ENCODE measurements at places on chromosomes 1 and 21.

- DNase-seq: peak; percentile 65
Observed at GRCh38 chr1:207495801-207496792, at the start of gene CR1. Gene CR1, plus strand, starts transcription at chr1:207496157. Its CDS starts 111 bp downstream, at chr1:207496268.

GRCh38 chr1:11952455-11953109, 18.1 kb downstream of the PLOD1 start:
- DNase-seq: no peak

DNA sequence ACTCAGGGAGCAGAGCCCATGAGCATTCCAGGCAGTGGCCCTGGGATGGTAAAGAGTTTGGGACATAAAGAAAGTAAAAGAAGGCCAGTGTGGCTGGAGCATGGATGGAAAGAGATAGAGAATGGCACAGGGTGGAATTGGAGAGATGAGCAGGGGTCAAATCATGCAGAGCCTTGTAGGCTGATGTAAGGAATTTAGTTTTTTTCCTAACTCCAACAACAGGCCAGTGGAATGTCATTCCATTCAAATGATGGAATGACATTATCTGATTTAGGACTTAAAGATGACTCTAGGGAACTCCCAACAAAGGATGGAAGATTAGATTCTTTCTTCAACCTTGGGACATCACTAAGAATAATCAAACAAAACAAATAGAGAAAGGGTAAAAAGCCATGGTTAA, 12.8 kb upstream of the S100A2 start:
- DNase-seq: no peak

- no peak for DNase-seq
Observed at GRCh38 chr1:231729544-231729943, 103.0 kb downstream of the DISC1 start.

GRCh38 chr1:209877087-209877764, 49.5 kb downstream of the UTP25 start:
- no peak for DNase-seq

- DNase-seq: no peak
Observed at GRCh38 chr1:186785503-186785902, 43.2 kb upstream of the PLA2G4A start.

GRCh38 chr1:26094076-26094669, 17.5 kb upstream of the PDIK1L start:
- peak; percentile 29 for DNase-seq

DNA sequence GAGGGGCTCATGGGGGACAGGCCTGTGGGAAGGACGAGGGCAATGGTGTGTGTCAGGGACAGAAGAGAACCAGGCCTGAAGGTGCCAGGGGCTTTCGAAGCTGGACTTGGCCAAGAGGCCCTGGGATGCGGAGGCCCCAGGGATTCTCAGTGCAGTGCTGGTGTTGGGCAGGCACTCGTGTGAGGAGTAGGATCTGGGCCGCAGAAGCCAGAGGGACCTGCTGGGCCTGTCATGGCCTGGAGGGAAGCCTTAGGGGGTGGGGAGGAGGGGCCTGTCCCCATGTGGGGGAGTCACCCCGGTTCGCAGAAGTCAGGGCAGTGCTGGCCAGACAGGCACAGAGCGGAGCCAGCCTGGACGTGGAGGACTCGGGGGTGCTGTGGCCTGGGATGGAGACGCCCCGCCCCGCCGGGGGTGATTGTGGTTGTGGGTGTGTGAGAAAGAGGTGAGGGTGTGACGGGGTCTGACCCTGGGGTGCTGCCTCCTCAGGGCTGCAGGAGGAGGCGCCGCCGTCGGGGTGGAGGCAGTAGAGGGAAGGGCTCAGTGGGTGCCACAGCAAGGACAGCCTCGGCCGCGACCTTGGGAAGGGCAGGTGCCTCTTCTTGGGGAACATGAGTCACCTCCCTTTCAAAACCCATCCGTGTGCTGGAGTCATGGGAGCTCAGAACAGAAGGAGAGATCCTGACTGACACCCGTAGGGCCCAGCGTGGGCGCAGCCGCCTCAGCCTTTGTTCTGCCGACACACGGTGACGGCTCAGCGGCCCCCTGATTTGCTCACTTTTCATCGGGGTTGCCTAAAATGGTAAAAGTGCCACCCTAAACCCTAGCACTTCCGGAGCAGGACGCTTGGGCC, 33.9 kb downstream of the FAAP20 start:
- DNase-seq: no peak

GRCh38 chr21:45496968-45497845, 45.0 kb downstream of the SLC19A1 start:
- no peak for DNase-seq

- no peak for DNase-seq
Observed at GRCh38 chr1:94883691-94884090, 43.2 kb downstream of the CNN3 start.

DNA sequence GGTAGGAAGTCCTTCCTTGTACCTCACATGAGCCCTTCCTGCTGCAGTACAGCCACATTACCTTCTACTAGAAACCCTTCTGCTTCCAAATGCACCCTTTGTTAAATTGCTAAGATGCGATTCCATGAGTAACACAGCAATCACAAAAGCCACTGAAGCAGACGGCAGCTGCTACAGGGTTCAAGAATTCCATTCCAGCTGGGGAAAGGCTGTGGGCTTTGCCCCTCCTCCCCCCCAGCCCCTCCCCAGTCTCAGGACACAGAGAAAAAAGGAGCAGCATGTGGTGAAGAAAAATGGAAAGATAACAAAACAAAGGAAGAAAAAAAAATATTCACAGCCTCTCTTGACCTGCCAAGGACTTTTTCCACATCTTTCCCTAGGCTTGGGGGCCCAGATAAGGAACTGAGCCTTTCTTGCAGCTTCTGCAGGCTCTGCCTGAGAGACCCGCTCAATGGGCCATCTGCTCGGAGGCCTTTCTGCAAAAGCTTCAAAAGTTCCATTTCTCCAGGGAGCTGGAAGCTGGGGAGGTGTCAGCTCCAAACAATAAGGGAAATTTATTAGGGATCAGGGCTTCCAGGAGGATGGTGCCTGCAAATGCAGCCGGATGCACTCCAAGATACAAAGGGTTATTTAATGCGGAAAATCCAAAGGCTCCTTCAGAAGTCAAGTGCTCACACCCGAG, 72.1 kb downstream of the SYT2 start:
- no peak for DNase-seq

Measured in DMS53 (cell line).